GM10248 (cell line): ENCODE measurements at places on chromosomes 6 and 20.

- no peak for DNase-seq
These were observed 646.5 kb upstream of the NOX3 start for GRCh38 chr6:156102129-156102528.

DNA sequence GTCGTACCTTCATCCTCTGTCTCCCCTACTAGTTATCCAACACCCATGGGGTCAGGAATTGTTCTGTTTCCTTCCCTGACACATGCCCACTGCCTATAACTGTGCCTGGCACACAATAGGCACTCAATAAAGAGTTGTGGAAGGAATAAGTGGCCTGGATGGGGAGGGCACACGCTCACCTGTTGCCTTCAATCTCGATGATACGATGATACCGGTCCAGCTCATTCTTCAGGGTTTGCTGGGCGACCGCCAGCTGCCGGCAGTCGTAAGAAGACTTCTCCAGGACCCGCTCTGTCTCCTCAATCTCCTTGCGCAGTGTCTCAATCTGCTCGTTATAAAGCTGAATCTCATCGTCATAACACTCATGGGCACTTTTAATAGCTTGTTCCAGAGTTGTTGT, 32.5 kb downstream of the BFSP1 start:
- DNase-seq, result no peak

GRCh38 chr6:158669145-158670035, 19.5 kb downstream of the SYTL3 start:
- no peak for DNase-seq

DNA sequence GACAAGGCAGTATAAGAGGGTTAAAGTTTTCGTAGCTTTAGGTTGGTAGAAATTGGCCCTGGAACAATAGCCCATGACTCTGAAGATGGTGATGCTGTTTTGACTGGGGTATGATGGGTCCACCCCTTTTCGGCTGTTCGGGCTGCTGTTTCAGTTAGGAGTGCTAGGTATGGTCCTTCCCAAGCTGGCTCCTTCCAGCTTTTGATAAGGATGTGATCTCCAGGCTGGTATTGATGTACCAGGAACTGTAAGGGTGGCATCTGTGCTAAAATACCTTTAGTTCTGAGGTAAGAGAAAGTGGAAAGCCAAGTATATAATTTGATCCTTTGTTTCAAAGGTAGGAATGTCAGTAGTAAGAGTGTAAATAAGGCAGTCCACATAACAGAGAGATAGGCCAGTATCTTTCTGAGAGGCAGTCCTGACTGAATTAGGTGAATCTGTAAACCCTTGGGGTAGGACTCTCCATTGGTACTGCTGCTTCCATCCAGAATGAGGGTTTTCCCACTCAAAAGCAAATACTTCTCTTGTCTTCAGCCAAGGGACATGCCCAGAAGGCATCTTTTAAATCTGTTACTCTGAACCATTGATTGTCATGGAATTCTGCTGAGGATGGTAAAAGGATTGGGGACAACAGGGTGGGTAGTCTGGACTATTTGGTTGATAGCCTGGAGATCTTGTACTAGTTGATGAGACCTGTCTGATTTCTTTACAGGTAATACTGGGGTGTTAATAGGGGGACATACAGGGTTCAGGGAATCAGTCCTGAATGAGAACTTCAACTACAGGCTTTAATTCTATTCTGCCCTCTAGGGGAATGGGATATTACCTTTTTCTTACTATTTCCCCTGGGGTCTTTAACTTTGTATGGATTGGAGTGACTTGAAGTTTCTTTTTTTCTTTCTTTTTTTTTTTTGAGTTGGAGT, 6.1 kb upstream of the ZNFX1 start:
- DNase-seq, result no peak

GRCh38 chr20:53623454-53624211, 30.0 kb upstream of the ZNF217 start:
- no peak for DNase-seq

- no peak for DNase-seq
These were observed at the start of gene PCK1 for GRCh38 chr20:57560554-57561355. Gene PCK1, plus strand, starts transcription at chr20:57561110. Its CDS starts 302 bp downstream, at chr20:57561412.

DNA sequence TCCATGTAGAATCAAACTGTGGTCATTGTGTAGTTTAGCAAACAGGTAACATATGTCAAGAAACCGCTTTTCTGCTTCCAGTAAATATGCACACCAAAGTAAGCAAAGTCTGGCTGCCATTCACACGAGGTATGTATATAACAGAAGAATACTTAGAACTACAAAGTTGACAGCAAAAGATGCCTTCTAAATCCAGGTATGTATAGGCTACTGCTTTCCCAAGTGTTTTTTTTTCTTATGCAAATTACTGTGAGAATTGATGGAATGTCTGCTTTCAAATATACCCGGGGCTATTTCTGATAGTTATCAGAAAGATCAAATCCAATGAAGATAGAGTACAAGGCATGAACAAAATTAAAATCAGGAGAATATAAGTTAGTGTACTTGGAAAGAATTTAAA, 229.2 kb downstream of the HACE1 start:
- no peak for DNase-seq

DNA sequence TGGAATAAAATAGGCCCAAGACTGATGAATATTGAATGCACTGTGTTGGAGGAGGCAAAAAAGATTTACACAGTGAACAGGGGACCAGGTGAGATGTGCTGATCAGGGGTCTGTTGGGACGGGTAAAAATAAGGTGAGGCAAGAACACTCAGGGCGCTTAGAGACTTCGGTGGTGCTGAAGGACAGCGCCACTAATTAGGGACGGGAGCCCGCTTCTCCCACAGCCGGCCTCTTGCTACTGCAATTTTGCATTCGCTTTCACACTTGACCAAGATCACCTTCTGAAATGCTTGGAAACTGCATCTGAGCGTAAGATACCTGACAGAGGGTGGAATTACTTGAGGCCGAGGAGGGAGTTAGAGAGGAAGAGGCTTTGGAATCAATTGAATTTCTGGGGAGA, 7.3 kb downstream of the TFAP2D start:
- no peak for DNase-seq

- no peak for DNase-seq
These were observed 38.3 kb downstream of the MAFB start for GRCh38 chr20:40650707-40651106.

DNA sequence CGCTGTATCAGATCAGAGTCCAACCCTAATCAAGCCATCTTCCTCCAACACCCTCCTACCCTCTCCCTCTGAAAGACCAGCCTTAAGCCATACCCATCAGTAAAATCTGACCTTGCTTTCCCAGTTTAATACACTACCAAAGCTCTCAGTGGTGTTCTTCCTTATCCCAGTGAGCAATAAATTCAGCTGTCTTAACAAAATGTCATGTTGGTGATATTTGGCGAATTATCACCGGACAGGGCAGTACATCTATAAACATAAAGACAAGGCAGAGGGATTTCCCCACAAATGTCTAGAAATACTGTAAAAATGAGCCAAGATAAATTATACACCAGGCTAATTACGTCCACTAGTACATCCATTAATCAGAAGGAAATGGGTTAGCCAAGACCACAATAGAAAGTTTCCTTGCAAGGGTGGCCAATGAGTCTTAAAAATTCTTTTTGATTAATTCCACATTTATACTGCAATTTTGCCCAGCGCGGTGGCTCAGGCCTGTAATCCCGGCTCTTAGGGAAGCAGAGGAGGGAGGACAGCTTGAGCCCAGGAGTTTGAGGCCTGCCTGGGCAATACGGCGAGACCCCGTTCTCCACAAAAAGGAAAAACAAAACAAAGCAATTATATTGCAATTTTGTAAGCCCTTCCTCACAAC, 905 bp downstream of the RARS2 start:
- no peak for DNase-seq

DNA sequence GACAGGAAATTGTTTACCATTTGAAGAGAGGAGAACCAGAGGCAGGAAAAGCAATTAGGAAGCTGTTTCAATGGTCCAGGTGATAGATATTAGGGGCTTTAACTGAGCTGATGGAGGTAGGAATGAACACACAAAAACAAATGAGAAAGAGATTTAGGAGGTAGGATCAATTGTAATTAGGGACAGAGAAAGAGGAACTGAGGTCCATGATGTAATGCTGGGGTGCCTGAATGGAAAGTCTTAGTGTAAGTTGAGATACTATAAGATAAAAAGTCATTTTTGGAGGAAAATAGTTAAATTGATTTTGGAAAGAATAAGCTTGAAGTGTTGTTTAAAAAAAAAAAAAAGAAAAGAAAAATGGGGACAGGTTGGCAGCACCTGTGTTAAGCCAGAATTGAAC, 58.5 kb upstream of the B3GAT2 start:
- DNase-seq, result no peak

DNA sequence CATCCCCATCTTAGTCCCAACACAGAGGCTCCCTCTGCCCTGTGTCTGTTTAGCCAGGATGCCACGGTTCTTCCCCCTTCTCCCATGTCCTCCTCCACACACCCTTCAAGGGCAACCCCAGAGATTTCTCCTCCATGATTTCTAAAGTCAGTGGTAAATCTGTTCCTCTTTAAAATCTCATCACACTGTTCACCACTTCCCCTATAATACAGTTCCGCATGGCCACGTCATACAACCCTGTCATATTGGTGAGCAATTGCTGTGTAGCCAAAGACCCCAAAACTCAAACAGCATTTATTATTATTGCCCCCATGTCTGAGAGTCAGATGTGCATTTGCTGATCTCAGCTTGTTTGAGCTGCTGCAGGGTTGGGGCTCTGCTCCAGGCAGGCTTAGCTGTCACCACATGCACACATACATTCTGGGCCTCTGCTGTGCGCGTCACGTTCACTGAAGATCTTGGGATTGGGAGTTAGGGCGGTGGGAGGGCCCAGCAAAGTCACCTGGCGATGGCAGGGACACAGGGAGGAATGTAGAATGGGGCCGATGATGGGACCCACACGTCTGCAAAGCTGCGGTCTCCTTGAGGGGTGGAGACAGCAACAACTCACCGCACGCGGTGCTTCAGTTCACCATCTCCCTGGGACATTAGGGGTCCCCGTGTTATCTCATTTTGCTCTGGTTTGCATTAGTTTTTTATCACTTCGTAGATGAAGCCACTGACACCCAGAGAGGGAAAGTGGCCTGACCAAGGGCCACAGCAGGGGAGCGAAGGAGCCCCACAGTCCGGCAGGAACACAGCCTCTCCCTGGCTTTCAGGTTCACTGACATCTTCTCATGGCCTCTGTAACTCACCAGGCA, 36.9 kb upstream of the CD93 start:
- no peak for DNase-seq

GRCh38 chr6:137830511-137830911, 36.5 kb upstream of the TNFAIP3 start:
- no peak for DNase-seq

GRCh38 chr6:1263039-1263849, 48.7 kb upstream of the FOXQ1 start:
- no peak for DNase-seq
